T-cell (primary cell): ENCODE measurements at places on chromosomes 13 and 19.

GRCh38 chr19:41261474-41262190 is 2.5 kb upstream of the HNRNPUL1 start:
- H3K4me1 ChIP-seq = peaks cover 38% of the 10 kb centered on the region
- H3K4me3 ChIP-seq = peak overlapping the region; percentile 70
- peak overlapping the region; percentile 98 for H3K27ac ChIP-seq
- H3K36me3 ChIP-seq = no peaks in the 10 kb centered on the region
- DNase-seq = no peak

- no peak for DNase-seq
- peak overlapping the region; percentile 98 for H3K4me3 ChIP-seq
- H3K36me3 ChIP-seq = no peaks in the 10 kb centered on the region
- H3K4me1 ChIP-seq = peaks cover 24% of the 10 kb centered on the region
- H3K27me3 ChIP-seq = no peaks in the 10 kb centered on the region
- H3K27ac ChIP-seq = peak overlapping the region; percentile 88
Observed at GRCh38 chr19:52734331-52734892, 432 bp downstream of the ZNF611 start.

DNA sequence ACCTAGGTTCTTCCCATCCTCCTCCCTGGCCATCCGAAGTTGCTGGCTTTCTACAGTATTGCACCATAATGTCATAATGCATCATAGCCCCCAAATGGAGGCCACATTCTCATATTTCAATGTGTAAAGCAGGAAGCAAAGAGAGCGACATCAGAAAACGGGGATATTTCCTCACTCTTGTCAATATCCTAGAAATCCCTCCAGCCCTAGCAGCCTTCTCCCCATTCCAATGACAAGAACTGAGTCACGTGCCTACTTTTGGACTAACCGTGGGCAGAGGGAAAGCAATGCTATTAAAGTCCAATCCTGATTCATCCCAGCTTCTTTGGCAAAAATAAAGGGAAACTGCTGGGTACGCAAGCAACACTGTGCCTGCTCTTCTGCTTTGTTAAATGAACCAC is 4.3 kb upstream of the RAP2A start:
- no peaks in the 10 kb centered on the region for H3K36me3 ChIP-seq
- no peak for DNase-seq
- H3K4me1 ChIP-seq = peaks cover 2% of the 10 kb centered on the region
- no peak overlapping the region for H3K4me3 ChIP-seq
- no peak overlapping the region for H3K27ac ChIP-seq

DNA sequence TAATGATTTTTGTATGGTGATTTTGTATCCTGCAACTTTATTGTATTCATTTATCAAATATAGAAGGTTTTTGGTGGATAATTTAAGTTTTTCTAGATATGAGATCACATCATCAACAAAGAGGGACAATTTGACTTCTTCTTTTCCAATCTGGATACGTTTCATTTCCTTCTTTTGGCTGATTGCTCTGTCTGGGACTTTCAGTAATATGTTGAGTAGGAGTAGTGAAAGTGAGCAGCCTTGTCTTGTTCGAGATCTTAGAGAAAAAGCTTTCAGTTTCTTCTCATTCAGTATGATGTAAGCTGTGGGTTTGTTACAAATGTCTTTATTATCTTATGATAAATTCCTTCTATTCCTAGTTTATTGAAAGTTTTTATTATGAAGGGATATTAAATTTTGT is 352.0 kb upstream of the DACH1 start:
- H3K27ac ChIP-seq = no peak overlapping the region
- no peaks in the 10 kb centered on the region for H3K36me3 ChIP-seq
- no peaks in the 10 kb centered on the region for H3K27me3 ChIP-seq
- no peak overlapping the region for H3K4me3 ChIP-seq

DNA sequence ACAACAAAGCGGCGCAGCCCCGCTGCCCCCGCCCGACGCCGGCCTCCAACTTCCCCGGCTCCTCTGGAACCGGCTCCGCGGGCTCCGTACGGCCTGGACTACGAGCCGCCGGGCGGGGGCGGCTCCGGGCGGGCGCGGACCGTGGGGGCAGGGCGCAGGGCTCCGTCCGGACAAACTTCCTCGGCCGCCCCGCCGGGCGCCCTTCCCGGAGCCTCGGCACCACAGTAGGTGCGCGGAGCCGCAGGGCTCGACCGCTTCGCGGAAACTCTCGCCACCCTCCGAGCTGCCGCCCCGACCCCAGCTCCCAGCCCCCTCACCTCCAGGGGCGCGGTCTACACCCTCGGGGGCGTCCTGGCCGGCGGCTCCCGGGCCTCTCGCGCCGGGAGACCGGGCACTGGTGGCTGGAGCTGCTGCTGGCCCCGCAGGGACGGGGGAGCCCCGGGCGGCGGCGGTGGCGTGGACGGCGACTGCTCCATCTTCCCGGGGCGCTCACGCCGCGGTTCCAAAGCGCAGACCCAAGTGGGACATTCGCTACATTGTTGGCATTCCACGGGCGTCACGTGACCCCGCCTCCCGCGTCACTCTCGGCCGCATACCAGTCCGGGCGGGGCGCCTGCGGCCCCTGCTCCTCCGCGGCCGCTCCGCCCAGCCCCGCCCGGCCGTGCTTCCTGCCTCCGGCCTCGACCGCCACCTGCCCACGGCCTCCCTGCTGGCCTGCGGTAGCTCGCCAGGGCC is at the start of gene LATS2:
TSS of gene LATS2 (minus strand) at position 558 of the 735 bp plus-strand sequence. CDS start 15,560 bp downstream, outside the sequence.
- DNase-seq = peak; percentile 29
- H3K27ac ChIP-seq = no peak within 1 kb of the TSS
- H3K36me3 ChIP-seq = no peaks in the 10 kb centered on the region

GRCh38 chr19:17529239-17530158 is 18.1 kb downstream of the PGLS start:
- no peaks in the 10 kb centered on the region for H3K27me3 ChIP-seq
- H3K36me3 ChIP-seq = no peaks in the 10 kb centered on the region
- peaks cover 25% of the 10 kb centered on the region for H3K4me1 ChIP-seq
- DNase-seq = no peak
- H3K27ac ChIP-seq = no peak overlapping the region

DNA sequence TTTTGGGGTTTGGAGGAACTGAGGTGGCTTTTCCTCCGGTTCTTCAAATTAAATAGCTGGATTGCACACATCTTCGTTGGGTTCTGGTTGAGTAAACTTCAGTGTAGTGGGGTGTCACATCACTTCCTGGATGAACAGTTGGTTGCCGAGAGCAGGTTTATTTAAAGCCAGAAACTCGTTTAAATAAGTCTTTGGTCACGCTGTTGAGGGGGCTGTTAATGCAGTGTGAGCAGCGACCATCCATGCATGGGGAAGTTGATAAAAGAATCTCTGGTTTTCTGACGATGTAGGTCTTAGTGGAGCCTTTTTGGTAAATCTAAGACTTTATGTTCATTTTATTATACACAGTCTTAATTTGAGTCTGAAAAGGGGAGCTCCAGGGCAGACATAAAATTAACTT is 351.2 kb upstream of the ARGLU1 start:
- H3K27ac ChIP-seq = no peak overlapping the region
- DNase-seq = no peak
- H3K36me3 ChIP-seq = no peaks in the 10 kb centered on the region
- peaks cover 12% of the 10 kb centered on the region for H3K4me1 ChIP-seq

DNA sequence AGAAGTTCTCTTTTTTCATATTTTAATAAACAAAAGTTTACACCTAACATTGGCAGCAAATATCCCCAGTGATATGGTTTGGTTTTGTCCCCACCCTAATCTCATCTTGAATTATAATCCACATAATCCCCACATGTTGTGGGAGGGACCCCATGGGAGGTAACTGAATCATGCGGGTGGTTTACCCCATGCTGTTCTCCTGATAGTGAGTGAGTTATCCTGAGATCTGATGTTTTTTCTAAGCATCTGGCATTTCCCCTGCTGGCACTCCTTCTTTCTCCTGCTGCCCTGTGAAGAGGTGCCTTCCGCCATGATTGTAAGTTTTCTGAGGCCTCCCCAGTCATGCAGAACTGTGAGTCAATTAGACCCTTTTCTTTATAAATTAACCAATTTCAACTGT is 214.7 kb downstream of the SLITRK1 start:
- DNase-seq = no peak
- H3K27me3 ChIP-seq = no peaks in the 10 kb centered on the region
- no peaks in the 10 kb centered on the region for H3K4me1 ChIP-seq
- no peak overlapping the region for H3K27ac ChIP-seq
- no peaks in the 10 kb centered on the region for H3K36me3 ChIP-seq
- no peak overlapping the region for H3K4me3 ChIP-seq

GRCh38 chr13:102097708-102098107 is 304.1 kb downstream of the FGF14 start:
- H3K4me3 ChIP-seq = no peak overlapping the region
- no peak for DNase-seq
- H3K27me3 ChIP-seq = no peaks in the 10 kb centered on the region
- no peak overlapping the region for H3K27ac ChIP-seq
- no peaks in the 10 kb centered on the region for H3K36me3 ChIP-seq

GRCh38 chr19:34881982-34882381 is 44.7 kb upstream of the ZNF30 start:
- H3K4me1 ChIP-seq = no peaks in the 10 kb centered on the region
- H3K27me3 ChIP-seq = peaks cover 6% of the 10 kb centered on the region
- DNase-seq = no peak
- no peak overlapping the region for H3K4me3 ChIP-seq
